Inflammatory macrophage (primary cell): ENCODE measurements at places on chromosomes 3 and 15.
A peak's percentile ranks its signal among the peaks of the same experiment; 100 is the strongest.

DNA sequence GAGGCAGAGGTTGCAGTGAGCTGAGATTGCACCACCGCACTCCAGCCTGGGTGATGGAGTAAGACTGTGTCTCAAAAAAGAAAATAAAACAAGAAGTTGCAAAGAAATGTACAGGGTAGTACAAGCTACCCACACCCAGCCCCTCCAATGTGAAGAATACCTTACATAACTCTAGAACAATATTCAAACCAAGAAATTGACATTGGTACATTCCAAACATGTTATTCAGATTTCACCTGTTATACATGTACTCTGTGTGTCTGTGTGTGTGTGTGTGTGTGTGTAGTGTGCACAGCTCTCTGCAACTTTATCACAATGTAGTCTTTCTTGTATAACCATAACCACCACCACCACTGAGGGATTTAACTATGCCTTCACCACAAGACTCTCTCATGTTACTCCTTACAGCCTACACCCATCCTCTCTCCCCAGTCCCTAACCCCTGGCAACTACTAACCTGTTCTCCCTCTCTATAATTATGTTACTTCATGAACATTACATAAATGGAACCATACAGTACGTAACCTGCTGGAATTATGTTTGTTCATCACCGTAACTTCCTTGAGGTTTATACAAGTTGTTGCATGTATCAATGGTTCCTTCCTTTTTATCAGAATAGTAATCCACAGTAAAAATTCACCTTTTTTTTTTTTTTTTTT lies 16.2 kb upstream of the TJP1 start:
- no peak for DNase-seq

- DNase-seq = peak; percentile 39
Observed at GRCh38 chr3:39637807-39638206, 170.3 kb downstream of the MOBP start.

DNA sequence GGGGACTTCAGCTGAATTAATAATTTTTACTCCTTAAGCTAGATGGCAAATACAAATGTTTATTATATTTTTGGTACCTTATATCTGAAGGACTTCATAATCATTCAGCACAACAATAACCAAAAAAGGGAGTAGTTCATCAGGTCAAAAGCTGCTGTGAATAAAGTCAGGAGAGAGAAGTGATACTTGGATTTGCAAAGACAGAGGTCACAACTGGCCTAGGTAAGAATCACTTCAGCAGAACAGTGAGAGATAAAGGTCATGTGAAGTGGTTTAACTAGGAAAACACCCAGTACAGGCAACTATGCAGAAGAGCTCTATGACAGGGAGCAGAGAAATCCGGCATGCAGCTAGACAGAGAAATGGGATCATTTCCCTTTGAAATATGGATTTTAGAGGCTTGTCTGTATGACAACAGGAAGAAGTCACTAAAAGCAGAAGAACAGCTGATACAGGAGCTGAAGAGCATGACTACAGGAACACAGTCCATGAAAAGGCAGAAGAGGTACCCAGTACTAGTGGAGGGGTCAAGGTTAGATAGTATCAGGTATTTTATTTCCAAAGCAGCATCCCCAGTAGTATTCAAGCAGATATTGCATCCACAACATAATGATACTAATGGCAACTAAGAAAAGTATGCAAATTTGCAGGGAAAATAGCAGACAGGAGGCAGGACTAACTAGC lies 25.7 kb downstream of the ZMAT3 start:
- DNase-seq = peak; percentile 0

- DNase-seq = no peak
Observed at GRCh38 chr3:59998058-59998457, 948.2 kb upstream of the CFAP20DC start.

DNA sequence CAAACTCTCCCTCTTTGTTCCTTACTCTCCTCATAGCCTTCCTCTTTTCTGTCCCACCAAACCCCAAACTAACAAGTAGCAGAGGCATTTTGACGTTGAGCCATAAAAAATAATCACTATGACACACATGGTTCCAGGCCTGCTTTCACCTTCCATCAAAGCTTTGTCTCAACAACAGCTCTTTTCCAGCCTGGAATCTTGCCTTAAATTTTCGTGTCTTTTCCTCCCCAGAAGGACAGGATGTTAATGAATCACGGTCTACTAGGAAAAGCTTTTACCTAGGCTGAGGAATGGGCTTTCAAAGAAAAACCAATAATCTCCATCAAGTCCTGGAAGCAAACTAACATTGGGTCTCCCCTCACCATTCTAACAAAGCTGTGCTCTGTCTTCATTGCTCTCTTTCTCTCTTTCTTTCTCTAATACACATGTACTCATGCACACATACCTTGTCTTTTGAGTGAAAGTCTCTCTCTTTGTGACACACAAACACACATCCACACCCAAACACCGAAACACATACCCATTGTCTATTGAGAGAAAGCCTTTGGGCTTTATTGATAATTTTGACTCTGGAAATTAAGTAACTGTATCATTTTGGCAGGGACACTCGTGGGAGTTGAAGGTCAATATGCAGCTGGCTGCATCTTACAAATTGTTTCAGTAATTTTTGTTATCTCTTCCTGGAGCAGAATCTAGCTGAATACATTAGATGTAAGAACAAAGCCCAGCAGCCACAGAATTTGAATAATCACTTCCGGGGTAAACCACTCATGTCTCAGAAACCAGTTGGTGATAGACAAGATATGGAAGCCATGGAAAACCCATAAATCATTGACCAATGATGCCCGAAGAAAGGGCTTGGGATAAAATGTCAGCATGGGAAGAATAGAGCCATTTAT lies 107.4 kb upstream of the SLC4A7 start:
- no peak for DNase-seq

DNA sequence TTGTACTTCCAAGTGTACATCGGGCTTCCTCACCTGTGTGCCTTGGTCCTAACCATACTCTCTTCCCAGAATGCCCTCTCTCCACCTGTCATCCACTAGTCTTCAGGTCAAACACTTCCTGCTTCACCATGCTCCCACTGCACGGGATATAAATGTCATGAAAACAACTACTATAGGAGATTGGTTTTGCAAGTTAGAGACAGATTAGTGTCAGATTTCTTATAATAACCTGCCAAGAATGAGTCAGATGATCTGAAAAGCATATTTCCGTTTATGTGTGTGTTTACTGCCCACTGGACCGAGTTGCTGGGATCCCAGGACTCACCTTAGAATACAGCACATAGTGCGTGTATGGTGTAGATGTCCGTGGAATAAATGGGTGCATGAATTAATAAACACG lies 21.4 kb downstream of the PLA1A start:
- DNase-seq = no peak

DNA sequence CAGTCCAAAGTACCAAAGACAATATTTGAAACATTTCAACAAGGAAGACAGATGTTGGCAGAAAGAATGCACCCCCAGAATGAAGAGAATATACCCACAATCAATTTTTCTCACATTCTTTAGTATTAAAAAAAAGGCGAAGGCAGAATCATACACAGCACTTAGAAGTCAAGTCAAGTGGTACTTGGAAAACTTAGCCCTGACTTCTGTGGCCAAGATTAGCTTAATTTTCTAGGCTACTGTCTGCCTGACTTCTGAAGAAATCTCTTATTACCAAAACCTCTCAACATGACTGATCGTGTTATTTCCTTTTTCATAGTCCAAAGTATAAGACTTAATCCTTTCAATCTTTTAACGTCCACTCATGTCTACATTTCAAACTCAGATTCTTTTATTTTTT lies 60.7 kb downstream of the PBRM1 start:
- no peak for DNase-seq

GRCh38 chr3:29348316-29348715 lies 67.4 kb downstream of the RBMS3 start:
- DNase-seq = no peak

- DNase-seq = no peak
Observed at GRCh38 chr3:22351806-22352205, 600.8 kb upstream of the ZNF385D start.

DNA sequence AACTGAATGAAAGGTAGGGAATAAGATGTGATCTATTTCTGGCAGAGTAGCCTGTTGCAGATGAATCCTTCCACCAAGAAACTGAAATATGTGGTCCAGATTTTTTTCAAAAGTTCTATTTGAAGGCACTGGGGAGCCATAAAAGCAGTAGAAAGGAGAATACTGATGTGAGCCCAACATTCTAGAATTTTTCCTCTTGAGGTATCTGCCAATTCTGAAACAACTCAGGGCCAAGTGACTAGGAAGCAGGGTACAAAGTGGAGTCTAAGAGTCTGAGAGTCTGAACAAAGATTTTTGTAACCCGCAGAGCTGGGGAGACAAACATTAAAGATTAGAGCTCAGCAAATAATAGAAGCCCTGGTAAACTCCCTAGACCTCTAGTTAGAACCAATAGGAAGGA lies 58.3 kb upstream of the SLCO3A1 start:
- DNase-seq = no peak

GRCh38 chr3:141776376-141776775 lies 13.2 kb downstream of the GRK7 start:
- no peak for DNase-seq

GRCh38 chr15:70172124-70172523 lies 74.4 kb upstream of the TLE3 start:
- no peak for DNase-seq

GRCh38 chr3:64039981-64040733 lies 16.9 kb upstream of the PSMD6 start:
- DNase-seq = no peak

- DNase-seq = no peak
Observed at GRCh38 chr15:67280217-67280616, 25.6 kb downstream of the IQCH start.

GRCh38 chr3:126467611-126467955 lies 8.1 kb downstream of the ZXDC start:
- DNase-seq = no peak
